Hypothalamus (tissue), 51 donors: ENCODE measurements at places on chromosomes 2 and 18.

DNA sequence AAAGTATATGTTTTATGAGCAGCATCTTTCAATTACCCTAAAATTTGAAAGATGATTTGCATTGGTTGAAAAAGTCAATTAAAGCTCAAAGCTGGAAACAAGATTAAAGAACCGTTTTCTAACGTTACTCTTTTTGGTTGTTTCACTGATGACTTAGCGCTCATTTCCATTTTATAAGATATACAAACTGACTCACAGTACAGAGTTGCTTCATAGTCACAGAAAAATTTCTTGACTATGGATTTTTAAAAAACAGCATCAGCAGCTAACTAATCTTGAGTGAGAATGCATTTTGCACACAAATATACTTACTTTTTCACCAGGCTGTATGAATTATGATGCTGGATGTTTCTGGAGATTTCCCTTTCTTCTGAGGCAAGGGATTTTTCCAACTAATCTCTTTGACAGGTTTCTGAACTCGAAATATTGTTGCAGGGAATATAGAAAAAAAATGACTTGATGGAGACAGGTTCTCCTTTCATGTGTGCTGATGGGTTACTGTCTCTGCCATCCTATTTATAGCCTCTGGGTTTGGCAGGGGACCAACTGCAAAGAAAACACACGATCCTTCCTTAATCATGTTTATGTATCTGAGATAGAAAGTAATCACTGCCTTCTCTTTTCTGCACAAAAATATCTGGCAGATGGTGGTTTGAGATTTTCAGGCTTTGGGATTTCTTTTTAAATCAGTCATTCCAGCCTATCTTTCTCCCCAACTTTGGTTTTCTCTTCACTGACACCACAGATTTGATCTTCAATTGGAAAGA, 129.4 kb upstream of the DAPL1 start:
- DNase-seq = no peak

- DNase-seq = no peak
These were observed 131.0 kb downstream of the TMEM182 start for GRCh38 chr2:102892698-102893310.

GRCh38 chr2:101751276-101751815, 53.8 kb downstream of the MAP4K4 start:
- no peak for DNase-seq

GRCh38 chr2:45578056-45578843, 32.8 kb downstream of the SRBD1 start:
- DNase-seq = no peak

- DNase-seq = no peak
These were observed 324.0 kb upstream of the UBE2E3 start for GRCh38 chr2:180656455-180656847.

DNA sequence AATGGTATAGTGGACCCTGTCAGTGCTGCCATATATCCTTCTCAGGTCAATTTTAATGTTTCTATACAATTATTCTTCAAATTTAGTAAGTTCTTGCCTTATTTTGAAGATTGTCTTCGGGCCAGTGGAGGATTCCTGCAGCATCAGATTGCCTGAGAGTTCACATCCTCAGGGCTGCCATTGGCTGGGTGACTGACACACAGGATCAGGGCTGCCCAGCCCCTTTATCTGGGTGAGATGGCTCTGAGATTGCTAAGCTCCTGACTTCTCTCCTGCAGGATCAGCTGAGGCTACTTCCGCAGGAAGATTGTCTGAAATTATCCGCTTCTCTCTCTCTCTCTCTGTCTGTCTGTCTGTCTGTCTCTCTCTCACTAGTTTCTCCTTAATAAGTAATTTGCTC, 567.4 kb downstream of the TSN start:
- DNase-seq = no peak

DNA sequence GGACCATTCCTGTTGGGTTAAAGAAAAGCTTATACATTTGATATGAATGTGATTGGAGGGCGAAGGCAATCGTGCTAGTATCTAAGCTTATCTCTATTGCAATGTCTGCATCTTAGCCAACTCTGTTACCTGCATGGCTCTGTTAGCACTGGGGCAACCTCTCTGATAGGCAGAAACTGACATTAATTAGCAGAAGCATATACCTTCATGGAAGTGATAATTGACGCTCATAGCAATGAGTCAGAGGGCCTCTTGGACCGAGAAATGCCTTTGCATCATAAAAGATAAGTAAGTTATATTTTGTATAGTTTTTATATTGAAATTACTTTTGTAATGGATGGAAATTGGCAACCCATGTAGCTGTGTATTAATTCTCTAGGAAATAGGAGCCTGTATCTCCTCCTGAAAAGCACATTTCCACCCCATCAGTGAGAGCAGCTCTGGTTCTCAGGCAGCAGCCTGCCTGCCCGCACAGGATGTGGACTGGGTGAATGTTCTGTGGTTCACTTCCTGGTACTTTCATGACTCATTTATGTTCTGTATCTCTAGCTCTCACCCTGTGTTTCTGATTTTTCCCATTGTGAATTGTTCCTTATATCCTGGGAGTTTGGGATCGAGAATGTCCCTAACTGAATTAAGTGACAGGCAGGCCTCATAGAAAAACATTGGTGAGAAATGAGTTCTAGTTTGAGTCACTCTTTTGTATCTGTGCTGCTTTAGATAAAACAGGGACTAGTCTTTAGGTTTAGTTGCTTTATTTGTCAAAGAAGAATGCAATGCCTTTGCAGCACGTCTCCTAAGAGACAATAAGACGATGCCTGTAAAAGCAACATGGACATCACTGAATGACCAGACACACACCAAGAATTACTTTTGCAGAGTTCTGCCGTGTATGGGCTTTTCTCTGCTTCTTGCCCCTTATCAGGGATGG, 344.9 kb downstream of the DCDC2C start:
- DNase-seq = no peak

DNA sequence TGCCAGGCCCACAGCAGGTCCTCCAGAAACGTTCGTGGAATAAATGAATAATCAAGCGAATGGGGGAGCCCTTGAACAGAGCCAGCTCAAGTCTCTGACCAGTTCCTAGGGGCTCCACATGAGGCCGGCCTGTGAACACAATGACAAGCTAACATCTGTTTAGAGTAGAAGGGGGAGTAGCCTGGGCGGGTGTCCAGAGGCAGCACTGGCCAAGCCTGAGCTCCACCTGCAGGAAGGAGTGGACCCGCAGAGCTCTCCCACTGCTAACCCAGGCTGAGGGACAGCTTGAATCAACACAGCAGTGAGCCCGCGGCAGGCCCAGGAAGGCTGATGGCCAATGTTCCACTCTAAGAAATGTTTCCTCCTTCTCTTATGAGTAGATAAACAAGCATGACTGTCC, 234.8 kb upstream of the RAB6C start:
- DNase-seq = no peak

DNA sequence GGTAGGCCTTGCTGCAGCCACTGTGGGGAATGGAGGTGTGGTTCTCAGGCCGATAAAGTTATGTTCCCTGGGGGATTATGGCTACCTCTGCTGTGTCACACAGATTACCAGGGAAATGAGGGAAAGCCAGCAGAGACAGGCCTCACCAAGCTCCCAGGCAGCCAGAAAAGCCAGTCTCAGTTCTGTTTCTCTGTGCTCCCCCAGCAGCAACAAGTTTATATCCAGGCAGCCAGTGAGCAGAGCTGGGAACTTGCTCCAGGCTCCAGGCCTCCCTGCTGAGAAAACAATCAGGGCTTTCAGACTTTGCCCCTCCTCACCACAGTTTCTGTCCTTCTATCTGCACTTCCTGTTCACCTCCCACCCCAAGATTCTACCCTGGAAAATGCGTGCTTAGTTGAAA, 596.6 kb upstream of the GYPC start:
- DNase-seq = no peak

DNA sequence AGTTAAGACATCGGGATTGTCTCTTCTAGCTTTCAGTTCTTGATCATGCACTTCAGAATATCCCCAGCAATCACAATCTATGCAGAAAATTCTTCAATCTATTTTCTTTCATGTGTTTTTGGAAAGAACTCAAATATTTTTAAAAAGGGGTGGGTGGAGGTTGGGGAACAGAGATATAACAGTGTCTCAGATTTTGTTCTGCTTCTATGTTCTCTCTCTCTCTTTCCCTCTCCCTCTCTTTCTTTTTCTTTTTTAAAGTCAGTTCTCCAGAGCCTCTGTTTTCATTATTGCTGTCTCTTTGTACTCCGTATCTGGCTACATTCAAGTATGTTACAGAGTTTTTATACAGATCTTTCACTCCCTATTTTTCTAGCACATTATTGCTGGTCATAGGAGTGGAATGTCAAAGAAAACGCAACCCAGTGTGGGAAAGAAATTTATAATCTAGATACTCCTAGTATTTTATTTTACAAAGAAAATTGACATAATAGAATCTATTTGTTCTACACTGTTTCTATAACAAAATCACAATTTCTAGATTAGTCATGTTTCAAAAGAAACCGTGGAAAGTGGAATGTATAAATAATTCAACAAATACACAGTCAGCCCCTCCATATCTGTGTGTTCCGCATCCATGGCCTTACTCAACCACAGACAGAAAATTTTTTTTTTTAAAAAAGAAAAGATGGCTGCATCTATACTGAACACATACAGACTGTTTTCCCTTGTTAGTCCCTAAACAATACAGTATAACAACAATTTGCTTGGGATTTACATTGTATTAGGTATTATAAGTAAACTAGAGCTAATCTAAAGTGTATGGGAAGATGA, 11.2 kb upstream of the NEMP2 start:
- no peak for DNase-seq

GRCh38 chr2:20292984-20293383, 57.7 kb downstream of the PUM2 start:
- no peak for DNase-seq

- DNase-seq = no peak
These were observed 19.9 kb upstream of the INHBB start for GRCh38 chr2:120326066-120326465.

- DNase-seq = no peak
These were observed 131.1 kb downstream of the ZBTB7C start for GRCh38 chr18:48278081-48278480.

GRCh38 chr2:221189431-221190067, 382.6 kb downstream of the EPHA4 start:
- no peak for DNase-seq

DNA sequence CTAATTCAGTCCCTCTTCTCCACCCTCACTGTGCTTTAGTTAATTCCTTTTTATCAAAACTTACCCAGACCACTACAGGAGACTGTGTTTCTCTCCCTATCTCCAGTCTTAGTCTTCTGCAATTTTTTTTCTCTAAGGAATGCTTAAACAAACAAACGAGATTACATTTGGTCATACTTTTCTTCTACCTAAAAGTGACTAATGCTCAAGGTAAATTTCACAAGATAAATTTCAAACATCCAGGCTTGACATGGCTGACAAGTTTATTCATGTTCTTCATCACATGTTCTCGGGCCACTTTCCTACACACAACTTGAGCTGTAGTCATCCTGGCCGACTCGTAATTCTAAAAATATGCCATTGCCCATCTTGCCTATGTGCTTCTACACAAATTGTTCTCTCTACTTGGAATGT, 23.2 kb upstream of the ACSL3 start:
- DNase-seq = no peak

DNA sequence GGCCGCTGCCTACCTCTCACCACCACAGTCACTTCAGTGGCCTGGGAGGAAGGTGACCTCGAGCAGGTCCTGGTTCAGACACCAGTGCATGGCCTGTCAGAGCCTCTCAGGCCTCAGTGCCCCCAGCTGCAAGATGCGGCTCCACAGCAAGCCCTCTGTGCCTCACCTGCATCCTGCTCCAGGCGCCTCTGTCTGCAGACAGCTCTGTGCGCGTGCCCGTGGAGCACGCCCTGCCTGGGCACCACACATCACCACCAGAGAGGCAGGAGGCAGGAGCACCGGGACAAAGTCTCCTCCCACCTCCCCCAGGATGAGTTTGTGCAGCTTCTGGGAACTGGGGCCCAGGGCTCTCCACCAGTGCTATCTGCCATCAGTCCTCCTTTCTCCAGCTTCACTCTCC, 98.7 kb downstream of the TFCP2L1 start:
- DNase-seq = no peak

- no peak for DNase-seq
These were observed 110.9 kb downstream of the STK39 start for GRCh38 chr2:168136392-168136977.

DNA sequence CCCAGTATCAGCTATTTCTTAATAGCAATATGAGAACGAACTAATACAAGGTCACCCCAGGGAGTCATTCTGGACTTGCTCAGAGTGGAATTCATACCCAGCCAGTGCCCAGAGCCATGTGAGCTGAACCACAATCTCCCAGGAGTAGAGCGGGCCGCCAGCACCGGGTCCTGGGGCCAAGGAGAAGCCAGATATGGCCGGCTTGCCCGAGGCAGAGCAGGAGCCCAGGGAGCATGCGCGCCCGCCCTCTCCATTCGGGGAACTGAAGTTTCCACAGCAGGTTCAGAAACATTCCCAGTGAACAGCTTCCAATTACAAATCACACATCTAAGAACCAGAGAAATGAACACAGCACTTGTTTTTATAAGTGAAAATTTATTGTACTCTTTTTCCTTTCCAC, 37.5 kb downstream of the EIPR1 start:
- no peak for DNase-seq

GRCh38 chr18:67217551-67218166, 298.9 kb downstream of the DSEL start:
- DNase-seq = peak; percentile 45

DNA sequence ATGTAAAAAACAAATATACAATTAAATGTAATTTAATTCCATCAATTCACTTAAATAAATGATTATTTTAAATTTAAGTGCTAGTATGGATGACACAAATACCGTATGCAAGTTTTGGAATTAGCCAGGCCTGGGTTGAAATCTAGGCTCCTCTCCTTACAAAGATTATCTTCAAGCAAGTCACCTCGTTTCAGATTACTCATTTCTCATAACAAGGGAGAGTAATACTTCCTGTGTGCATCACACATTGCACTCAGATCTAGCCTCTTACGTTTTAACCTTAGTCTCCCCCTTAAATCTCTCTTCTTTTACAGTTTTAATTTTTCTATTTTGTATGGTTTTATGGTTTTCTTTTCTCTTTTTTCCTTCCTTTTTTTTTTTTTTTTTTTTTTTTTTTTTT, 1475.9 kb upstream of the NXPH2 start:
- no peak for DNase-seq
